ENCODE measurements at places on chromosomes 12 and 14. TPM values are rescaled to one million over a fixed set of nuclear protein-coding genes. Genes with fewer than 3 reads are reported as not detected.
A peak's percentile ranks its signal among the peaks of the same experiment; 100 is the strongest.

DNA sequence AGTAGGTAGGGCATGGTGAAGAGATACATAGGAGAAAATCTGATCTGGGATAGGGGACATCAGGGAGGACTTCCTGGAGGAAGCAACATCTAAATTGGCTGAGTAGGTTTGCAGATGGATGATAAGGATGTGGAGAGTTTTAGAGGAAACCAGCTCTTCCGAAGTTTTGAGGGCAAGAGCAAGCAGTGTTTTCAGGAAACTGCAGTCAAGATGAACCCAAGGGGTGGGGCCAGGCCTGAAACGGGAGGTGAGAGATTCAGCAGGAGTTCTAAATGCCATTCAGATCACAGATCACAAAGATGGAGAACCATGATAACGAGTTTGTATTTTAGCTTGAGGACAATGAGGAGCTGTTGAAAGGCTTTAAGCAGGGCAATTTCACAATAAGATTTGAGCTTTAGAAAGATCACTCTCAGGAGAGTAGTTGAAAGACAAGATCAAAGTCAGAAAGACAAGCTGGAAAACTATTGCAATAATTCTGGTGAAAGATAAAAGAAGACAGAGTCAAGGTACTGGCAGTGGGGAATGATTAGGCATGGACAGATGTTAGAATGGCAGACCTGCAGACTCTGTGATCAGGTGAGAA, 70.1 kb upstream of the PLXNC1 start:
- no peaks in the 10 kb centered on the region for H3K36me3 ChIP-seq
- no peaks in the 10 kb centered on the region for H3K27me3 ChIP-seq
- DNase-seq: no peak
- H3K4me1 ChIP-seq: peaks cover 28% of the 10 kb centered on the region
- no peak overlapping the region for H3K27ac ChIP-seq
- no peak overlapping the region for H3K4me3 ChIP-seq

GRCh38 chr14:77311217-77311616, 9.5 kb downstream of the POMT2 start:
- no peak overlapping the region for H3K4me3 ChIP-seq
- H3K36me3 ChIP-seq: peaks cover 3% of the 10 kb centered on the region
- H3K27me3 ChIP-seq: no peaks in the 10 kb centered on the region
- DNase-seq: no peak
- peaks cover 35% of the 10 kb centered on the region for H3K4me1 ChIP-seq

The TRPV4 gene
- 0.33 TPM for total RNA-seq

- H3K27me3 ChIP-seq: no peaks in the 10 kb centered on the region
- no peak overlapping the region for H3K27ac ChIP-seq
- H3K4me3 ChIP-seq: no peak overlapping the region
Observed at GRCh38 chr14:52481864-52482263, 70.4 kb downstream of the TXNDC16 start.

DNA sequence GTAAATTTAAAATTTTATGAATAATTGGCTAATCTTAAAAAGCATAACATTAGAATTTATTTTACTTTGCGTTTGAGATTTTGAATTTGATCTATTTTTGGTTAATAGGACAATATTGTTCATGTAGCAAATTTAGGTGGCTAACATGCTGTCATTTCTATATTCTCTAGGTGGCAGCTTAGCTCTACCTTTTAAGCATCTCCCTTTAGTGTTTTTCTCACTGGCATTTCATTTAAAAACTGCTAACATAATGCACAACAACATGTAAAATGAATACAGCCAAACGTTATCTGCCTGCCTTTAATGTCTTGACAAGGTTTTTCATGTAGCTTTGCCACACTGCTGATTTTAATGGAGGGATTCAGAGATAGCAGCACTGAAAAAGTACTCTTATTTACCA, 272.4 kb upstream of the FBXO33 start:
- no peak overlapping the region for H3K4me3 ChIP-seq
- no peaks in the 10 kb centered on the region for H3K36me3 ChIP-seq
- no peak overlapping the region for H3K27ac ChIP-seq
- H3K4me1 ChIP-seq: no peaks in the 10 kb centered on the region
- no peaks in the 10 kb centered on the region for H3K27me3 ChIP-seq

The ACOT2 gene
- 191 TPM for total RNA-seq

DNA sequence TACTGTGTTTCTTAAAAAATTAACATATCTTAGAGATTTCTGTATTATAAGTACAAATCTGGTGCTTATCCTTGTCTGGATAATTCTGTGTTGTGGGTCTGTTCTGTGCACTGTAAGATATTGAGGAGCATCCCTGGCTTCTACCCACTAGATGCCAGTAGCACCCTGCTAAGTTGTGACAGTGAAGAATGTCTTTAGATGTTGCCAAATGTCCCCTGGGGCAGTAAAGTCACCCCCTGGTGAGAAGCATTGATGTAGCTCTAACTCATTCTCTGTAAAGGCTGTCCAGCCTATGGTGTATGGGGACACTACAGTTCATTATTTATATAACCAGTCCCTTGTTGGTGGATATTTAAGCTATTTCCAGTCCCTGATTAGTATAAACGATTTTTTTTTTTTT, 31.4 kb downstream of the MAP1LC3B2 start:
- H3K4me3 ChIP-seq: no peak overlapping the region
- peaks cover 19% of the 10 kb centered on the region for H3K4me1 ChIP-seq
- no peaks in the 10 kb centered on the region for H3K36me3 ChIP-seq
- peaks cover 18% of the 10 kb centered on the region for H3K27me3 ChIP-seq
- no peak for DNase-seq

DNA sequence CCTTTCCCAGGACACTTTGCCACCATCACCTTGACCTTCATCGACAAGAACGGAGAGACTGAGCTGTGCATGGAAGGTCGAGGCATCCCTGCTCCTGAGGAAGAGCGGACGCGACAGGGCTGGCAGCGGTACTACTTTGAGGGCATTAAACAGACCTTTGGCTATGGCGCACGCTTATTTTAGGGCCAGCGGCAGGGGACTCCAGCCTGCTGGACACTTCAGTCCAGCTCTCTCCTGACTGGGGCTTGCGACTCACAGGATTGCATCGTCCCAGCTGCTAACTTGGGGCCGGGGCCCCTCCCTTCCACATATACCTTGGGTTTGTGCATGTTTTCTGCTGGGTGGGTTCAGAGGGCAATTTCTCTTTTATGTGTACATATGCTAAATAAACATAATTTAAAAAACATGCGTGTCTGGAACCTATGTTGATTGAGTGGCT, 11.2 kb downstream of the AHSA1 start:
- H3K4me1 ChIP-seq: no peaks in the 10 kb centered on the region
- no peaks in the 10 kb centered on the region for H3K27me3 ChIP-seq
- no peak overlapping the region for H3K4me3 ChIP-seq

GRCh38 chr12:44778863-44779262, 97.3 kb downstream of the NELL2 start:
- H3K4me3 ChIP-seq: no peak overlapping the region
- DNase-seq: no peak
- no peaks in the 10 kb centered on the region for H3K36me3 ChIP-seq

GRCh38 chr14:61284001-61284400, 2.9 kb upstream of the TMEM30B start:
- H3K4me3 ChIP-seq: no peak overlapping the region
- no peaks in the 10 kb centered on the region for H3K36me3 ChIP-seq
- peaks cover 25% of the 10 kb centered on the region for H3K4me1 ChIP-seq
- H3K27me3 ChIP-seq: peaks cover 26% of the 10 kb centered on the region
- DNase-seq: no peak

The RTN1 gene
- 0.80 TPM for total RNA-seq

DNA sequence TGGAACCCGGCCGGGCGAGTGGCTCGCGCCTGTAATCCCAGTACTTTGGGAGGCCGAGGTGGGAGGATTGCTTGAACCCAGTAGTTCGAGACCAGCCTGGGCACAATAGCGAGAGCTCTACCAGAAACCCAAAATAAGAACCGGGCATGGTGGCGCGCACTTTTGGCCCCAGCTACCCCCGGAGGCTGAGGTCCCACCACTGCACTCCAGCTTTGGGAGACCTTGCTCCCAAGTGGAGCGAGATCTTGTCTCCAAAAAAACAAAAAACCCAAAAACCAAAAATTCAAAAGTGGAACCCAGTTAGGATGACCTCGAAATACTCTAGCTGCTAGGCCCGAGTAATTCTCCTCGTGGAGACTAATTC, 769 bp upstream of the VTI1B start:
- no peak for DNase-seq
- H3K27ac ChIP-seq: peak overlapping the region; percentile 100
- peaks cover 48% of the 10 kb centered on the region for H3K4me1 ChIP-seq
- H3K27me3 ChIP-seq: no peaks in the 10 kb centered on the region

GRCh38 chr12:19248929-19249602, 119.5 kb downstream of the PLEKHA5 start:
- peaks cover 32% of the 10 kb centered on the region for H3K4me1 ChIP-seq
- no peak overlapping the region for H3K27ac ChIP-seq
- H3K36me3 ChIP-seq: no peaks in the 10 kb centered on the region
- H3K27me3 ChIP-seq: no peaks in the 10 kb centered on the region
- no peak overlapping the region for H3K4me3 ChIP-seq

The RHOJ gene
- total RNA-seq: 14.6 TPM

DNA sequence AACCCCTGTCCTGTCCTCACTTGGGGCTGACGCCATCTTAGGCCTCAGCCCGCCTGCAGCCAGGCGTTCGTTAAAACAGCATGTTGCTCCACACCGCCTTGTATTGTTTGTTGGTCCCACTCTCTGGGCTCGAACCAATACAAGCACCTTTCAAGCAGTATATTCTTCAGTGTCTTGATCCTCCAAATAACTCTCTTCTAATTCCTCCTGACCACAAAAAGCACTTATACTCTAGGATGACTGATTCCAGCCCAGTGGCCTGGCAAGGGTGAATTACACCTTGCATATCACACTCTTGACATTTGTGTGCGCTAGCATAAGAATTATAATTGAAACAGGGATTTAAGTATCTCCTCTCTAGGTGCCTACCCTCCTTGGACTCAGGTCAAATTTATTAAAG, 7.1 kb downstream of the CCER1 start:
- no peaks in the 10 kb centered on the region for H3K27me3 ChIP-seq
- H3K4me1 ChIP-seq: no peaks in the 10 kb centered on the region
- DNase-seq: no peak
- no peak overlapping the region for H3K27ac ChIP-seq
- no peaks in the 10 kb centered on the region for H3K36me3 ChIP-seq
- no peak overlapping the region for H3K4me3 ChIP-seq

- peaks cover 27% of the 10 kb centered on the region for H3K4me1 ChIP-seq
- no peak for DNase-seq
- no peak overlapping the region for H3K27ac ChIP-seq
- H3K4me3 ChIP-seq: peak overlapping the region; percentile 82
Observed at GRCh38 chr12:70364695-70365397, 1.2 kb upstream of the KCNMB4 start.

DNA sequence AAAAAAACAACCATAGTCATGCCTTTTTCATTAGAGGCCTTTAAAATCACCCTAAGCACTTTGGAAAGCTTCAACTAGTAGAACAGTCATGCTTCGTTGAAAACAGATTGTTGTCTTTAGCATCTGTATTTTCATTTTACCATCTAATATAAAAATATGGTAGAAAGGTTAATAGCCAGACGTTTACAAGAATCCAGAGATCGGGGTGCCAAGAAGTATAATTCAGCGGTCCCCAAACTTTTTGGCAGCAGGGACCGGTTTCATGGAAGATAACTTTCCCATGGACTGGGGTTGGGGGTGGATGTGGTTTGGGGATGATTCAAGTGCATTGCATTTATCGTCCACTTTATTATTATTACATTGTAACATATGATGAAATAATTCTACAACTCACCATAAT, 138.4 kb downstream of the GLT1D1 start:
- no peak overlapping the region for H3K27ac ChIP-seq
- no peaks in the 10 kb centered on the region for H3K4me1 ChIP-seq
- H3K27me3 ChIP-seq: peaks cover 11% of the 10 kb centered on the region
- H3K36me3 ChIP-seq: no peaks in the 10 kb centered on the region

DNA sequence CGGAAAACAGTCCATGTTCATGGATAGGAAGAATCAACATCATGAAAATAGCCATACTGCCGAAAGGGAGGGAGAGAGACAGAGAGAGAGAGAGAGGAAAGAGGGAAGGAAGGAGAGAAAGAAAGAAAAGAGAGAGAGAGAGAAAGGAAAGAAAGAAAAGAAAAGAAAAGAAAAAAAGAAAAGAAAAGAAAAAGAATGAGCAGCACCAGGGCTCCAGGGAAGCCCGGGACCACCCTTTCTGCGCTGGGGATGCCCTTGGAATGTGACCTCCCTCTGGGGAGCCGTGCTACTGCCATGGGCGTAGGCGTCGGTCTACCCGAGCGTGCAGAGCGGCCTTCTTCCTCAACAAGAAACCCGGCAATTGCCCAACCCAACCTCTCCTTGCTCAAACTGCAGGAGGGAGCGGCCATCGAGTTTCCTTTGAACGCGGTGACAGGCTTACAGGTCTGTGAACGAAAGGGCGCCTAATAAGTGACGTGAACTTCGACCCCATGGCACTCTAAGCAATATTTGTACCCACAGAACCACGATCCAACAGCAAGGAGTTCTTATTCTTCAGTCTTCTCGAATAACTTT, 16.9 kb downstream of the OR6S1 start:
- peak overlapping the region; percentile 53 for H3K4me3 ChIP-seq
- DNase-seq: peak; percentile 46
- H3K27me3 ChIP-seq: peaks cover 9% of the 10 kb centered on the region
- H3K27ac ChIP-seq: peak overlapping the region; percentile 16
- H3K4me1 ChIP-seq: peaks cover 28% of the 10 kb centered on the region

DNA sequence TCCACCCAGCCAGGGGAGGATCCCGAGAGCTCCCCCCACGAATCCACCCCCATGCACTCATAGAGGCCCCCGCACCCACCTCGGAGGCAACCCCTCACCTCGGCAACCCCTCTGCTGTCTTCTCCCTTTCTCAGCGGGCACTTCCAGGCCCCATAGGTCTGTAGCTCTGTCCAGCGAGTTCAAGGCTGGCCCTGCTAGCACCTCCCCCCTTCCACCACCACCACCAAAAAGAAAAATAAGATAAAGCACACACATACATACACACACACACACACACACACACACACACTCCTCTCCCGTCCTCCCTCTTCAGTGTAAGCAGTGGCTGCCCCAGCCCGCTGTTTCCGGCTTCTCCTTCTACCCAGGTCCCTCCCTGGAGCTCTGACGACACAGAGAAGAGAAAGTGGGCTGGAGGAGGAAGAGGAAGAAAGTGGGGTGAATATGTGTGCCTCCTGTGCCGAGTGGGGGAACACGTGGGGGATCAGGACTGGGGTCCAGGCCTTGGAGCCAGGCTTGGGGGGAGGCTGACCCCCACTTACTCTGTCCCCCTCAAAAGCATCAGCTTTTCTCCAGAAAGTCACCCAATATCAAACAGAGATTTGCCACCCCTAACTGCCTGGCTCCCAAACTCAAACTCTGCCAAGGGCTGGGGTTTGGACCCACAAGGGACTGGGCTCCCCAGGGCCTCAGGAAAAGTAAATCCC, at the start of gene STAT6:
STAT6 (minus strand) TSS at position 332 of the 704 bp plus-strand sequence. CDS start 3,084 bp downstream, outside the sequence.
- peak; percentile 76 for DNase-seq
- peaks cover 57% of the 10 kb centered on the region for H3K4me1 ChIP-seq
- H3K36me3 ChIP-seq: peaks cover 13% of the 10 kb centered on the region
- no peaks in the 10 kb centered on the region for H3K27me3 ChIP-seq
- peak within 1 kb of the TSS; percentile 98 for H3K27ac ChIP-seq

Measured in left ventricle myocardium inferior (tissue), 1 donor.